ENCODE measurements at places on chromosomes 1 and 21.

DNA sequence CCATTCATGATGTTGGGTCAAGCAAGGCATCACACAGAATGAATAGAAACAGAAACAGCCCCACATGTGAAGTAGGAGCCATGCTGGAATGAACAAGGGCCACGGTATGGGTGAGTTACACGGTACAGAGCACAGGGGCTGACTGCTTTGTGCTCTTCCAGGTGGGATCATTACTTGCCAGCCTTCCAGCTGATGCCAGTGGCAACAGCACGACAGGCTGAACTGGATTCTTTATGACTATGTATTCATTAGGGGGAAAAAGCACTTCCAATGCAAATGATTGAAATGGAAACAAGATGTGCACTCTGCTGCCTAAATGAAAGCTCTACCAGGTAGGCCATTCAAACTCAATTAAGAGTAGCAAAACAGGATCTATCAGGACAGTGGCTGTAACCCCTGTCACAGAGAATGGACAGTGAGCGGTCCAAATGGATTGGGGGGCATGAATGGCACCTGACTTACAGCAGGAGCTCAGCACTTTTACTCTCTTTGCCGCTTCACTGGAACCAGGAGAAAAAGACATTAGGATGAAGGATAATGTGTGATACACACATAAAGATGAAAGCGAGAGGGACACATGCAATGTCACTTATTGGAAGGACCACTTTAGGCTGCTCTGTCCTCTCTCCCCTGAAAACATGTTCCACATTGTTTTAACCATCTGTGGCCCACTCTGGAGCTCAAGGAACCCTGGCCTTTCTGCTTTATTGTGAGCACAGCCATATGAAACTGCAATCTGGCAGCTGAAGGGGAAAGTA, 23.4 kb upstream of the IRF2BP2 start:
- no peak for DNase-seq

- no peak for DNase-seq
These were observed 115.1 kb upstream of the CHODL start for GRCh38 chr21:18129526-18129925.

DNA sequence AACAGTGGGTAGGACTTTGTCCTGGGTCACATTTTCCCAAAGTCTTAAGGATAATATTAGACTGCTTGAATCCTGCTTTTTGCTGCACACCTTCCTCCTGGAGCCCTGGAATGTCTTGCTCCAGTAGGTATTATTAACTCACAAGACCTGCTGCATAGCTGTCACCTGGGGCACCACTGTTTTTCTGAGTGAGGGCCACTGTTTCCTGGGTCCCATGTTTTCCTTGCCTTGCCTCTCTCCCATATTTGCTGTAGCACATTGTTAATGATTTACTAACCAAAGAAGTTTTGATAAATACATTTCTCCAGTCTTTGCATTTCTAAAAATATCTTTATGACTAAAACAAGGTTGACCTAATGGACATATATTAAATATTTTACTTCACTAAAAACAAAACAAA, 22.5 kb upstream of the FCAMR start:
- DNase-seq, result no peak

GRCh38 chr1:1797731-1798341, 19.6 kb upstream of the NADK start:
- DNase-seq, result no peak

GRCh38 chr1:185139246-185139645, 17.5 kb downstream of the TRMT1L start:
- DNase-seq, result no peak

- DNase-seq, result no peak
These were observed 85.8 kb downstream of the SYF2 start for GRCh38 chr1:25146451-25146855.

- no peak for DNase-seq
These were observed 166.8 kb upstream of the CAMK1G start for GRCh38 chr1:209416716-209417115.
